NCI-H748 treated with DMSO at 0.1 percent for 48 hours (cell line): ENCODE measurements at places on chromosomes 2 and 18.

DNA sequence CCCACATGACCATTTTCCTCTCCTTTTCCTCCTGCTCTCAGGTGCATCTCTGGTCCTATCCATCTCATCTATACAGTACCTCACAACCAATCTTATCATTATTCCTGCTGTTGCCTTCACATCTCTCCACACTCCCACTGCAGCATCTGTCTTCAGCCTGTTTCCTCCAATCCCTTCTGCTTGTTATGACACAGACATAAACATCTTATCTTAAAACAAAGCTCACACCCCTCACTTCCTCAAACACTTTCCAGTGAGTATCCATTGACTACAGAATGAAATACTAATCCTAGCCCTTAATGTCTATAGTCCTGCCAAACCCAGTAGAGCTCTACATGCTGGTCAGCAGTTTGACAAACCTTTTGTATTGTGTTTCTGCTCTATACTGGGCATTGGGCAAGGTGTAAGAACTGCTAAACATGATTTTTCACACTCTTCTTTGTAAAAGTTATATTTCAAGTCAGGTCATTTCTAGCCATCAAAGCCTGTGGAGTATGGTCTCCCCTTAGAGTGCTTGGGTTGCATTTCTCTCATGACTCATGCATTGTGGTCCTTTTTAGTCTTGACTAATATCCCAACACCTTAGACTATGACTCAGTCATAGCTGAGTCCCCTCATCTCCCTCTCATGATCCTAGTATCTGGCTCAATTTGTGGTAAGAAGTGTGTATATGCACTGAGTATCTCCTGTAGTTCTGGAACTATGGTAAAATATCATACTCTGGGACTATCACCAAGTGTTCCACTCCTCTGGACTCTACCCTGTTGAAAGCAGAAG lies 187.0 kb downstream of the CYRIA start:
- DNase-seq: no peak

DNA sequence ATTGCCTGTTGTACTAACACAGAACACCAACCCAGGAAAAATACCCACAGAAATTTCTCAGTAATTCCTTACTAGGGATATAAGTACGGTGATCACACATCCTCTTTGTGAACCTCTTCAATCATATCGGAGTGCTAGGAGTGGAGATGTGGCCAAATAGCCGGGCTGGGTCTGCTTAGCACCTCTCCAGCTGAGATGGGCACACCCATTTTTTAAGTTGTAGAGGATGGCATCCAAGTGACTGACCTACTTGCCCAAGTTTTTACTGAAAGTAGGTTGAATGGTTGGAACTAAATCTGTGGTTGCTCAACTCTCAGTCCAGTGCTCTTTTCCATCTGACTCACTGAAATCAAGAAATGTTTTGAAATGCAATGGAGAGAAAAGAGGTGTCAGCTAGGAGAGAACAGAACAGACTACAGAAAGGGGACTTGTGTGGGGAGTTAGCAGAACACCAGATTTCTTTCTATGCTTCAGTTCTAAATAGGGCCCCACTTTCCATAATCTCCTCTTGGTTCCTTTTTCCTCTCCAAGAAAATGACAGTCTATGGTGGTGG lies 68.7 kb upstream of the FSHR start:
- DNase-seq: no peak

DNA sequence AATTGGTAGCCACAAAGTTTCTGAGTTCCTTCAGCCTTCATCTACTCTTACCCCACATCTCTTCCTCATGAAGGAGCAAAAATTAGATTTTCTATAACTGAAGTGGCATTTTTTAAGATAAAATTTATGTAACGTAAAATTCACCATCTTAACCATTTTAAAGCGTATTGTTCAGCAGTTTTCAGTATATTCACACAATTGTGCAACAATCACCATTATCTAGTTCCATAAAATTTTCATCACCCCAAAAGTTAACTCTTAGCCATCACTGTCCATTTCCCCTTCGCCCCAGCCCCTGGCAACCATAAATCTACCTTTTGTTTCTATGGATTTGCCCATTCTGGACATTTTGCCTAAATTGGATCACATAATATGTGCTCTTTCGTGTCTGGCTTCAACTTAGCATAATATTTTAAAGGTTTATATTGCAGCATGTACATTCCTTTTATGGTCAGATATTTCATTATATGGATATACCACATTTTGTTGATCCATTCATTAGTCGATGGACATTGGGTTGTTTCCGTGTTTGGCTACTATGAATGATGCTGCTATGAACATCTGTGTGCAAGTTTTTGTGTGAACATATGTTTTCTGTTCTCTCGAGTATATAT lies 44.6 kb downstream of the ATIC start:
- no peak for DNase-seq

DNA sequence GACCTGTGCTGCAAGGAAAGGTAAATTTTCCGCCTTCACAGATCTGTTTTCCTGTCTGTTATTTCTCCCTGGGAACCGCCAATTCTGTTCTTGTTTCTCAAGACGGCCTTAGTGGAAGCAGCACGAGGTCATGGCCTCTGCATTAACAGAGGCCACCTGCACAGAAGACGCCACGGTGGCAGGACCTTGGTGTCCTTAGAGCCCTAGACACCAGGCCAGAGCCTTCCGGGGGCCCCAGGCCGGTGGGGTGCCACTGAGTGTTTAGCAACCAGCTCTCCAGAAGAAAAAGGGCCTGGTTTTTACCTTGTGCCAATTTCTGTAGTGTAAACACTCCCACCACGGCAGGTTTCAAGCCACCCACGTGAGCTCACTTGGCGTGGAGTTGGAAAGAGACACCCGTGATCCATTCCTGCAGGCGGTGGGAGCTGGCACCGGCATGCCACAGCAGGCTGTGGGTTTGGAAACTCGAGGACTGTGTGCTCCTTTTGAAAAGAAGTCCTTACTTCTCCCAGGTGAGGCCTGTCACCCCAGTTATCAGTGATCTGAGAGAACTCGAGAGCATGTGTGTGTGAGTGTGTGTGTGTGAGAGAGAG lies 103.9 kb upstream of the HDAC4 start:
- no peak for DNase-seq

- DNase-seq: no peak
Measured at GRCh38 chr2:107174171-107174570, 288.2 kb upstream of the ST6GAL2 start.

GRCh38 chr2:202169131-202169530 lies 69.3 kb downstream of the SUMO1 start:
- DNase-seq: no peak

GRCh38 chr2:72236445-72237067 lies 88.9 kb upstream of the CYP26B1 start:
- no peak for DNase-seq

DNA sequence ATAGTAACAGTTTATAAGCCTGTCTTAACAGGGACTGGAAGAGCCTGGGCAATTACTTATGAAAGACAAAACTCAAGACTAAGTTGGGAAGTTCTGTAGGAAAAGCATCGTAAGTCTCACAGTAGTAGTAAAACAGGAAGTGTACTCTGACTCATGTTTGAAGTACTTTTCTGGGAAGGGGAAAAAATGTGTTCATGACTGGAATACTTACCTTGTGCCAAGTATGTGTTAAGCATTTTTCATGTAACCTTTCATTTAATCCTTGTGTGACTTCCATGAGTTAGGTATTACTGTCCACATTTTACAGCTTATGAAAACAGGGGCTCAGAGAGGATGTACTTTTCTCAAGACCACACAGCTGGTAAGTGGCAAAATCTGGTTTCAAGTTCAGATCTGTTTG lies 13.7 kb upstream of the SKOR2 start:
- no peak for DNase-seq

DNA sequence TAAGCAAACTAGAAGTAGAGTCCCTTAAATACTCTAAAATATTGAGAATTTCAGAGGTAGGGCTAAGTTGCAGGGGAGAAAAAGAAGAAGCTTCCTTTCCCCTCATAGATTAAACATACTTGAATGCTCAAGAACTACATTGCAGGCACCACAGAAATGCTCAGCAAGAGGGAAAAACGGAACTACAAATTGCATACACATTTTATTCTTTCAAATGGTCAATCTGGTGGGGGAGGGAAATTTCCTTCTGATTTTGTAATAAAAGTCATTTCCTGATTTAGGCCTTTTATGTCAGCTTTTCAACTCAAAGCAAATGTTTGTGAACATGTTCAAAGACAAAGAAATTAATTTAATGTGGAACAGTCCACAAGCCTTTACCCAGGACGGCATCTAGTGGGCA lies 33.0 kb downstream of the FARSB start:
- DNase-seq: no peak

DNA sequence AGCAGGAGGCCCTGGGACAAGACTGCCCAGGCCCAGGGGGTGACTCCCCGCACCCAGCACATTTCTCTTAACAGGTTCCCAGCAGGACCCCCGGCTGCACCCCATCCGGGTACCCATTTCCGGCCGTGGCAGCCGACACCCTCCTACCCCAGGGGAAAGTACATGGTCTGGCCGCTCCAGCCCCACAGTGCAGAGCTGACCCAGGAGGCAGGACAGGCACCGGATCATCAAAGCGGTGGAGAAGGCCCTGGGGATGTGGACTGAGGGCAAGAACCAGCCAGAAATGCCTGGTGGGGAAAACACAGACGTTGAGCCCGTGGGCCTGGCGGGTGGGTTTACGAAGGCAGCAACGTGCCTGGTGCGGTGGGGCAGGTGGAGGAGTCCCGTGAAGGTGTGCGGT lies 79.5 kb upstream of the GPC1 start:
- no peak for DNase-seq

DNA sequence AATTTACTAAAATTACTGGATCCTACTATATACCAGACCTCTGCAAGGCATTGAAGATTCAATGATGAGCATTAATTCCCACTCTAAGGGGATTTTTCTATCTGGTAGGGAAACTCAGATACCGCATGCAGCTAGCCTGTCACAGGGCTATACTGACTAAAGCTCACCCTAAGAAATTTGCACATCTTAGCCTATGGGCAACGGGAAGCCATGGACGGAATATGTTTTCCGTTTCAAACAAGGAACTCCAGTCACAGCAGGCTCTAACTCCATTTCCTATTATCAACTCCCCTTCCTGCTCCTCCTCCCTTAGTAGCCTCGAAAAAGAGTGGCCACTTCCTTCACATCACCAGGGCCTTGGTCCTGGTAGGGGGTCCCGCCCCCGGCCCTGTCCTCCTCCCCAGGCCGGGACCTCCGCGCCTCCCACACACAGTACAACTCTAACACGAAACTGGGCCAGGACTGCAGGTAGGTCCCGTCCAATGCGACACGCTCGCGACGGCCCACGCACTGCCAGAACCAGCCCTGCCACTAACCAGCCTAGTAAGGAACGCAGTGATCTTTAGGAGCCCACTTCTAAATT lies 659 bp upstream of the COX5B start:
- DNase-seq: peak; percentile 5

DNA sequence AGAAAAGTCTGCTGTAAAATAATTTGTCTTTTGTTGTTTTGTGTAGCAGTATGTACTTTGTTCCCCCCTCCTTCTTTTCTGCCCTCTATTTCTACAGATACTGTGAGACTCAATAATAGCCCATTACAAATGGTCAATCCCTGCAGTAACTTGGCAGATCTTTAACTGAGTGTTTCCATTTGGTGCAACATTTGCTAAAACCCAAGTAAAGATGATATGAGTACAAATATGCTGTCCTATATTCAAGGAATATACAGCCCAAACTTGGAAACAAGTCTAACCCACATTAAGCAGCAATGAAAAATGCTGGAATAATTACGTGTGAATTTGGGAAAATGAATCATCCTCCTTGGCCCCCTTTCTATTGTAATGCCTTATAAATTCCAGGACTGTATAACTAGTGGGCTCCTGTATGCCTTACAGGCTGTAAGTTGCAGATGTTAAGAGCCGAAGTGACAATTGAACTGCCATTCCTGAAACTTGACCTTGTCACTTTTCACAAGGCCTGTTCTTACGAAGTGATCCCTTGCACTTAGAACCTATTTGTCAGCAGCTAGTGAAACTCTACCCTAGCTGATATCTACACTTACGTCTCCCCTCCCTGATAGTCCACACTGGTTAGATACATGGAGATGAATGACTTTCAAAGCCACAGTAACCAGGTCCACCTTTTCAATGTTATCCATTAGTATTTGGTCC lies 104.9 kb downstream of the IRS1 start:
- DNase-seq: no peak

GRCh38 chr18:62621546-62621945 lies 93.8 kb upstream of the PHLPP1 start:
- DNase-seq: no peak

- DNase-seq: no peak
Measured at GRCh38 chr2:222169346-222169745, 129.5 kb downstream of the PAX3 start.

GRCh38 chr2:222283634-222284033 lies 15.2 kb downstream of the PAX3 start:
- DNase-seq: no peak

GRCh38 chr2:144515696-144516410 lies 4.1 kb downstream of the ZEB2 start:
- no peak for DNase-seq

- no peak for DNase-seq
Measured at GRCh38 chr2:69456950-69457445, 19.8 kb upstream of the NFU1 start.

DNA sequence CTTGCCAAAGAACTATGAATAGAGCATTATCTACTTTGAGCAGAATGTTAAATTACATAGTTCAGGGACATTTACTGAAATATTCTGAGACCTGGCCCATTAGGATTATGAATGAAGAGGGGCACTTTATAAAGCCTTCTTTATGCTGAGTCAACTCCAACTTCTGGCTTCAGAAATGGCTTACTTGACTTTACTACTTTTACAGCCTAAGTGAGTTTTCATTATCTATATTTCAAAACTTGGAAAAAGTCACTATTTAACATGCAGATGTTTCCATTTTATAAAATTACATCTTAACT lies 37.7 kb downstream of the SESTD1 start:
- DNase-seq: no peak

DNA sequence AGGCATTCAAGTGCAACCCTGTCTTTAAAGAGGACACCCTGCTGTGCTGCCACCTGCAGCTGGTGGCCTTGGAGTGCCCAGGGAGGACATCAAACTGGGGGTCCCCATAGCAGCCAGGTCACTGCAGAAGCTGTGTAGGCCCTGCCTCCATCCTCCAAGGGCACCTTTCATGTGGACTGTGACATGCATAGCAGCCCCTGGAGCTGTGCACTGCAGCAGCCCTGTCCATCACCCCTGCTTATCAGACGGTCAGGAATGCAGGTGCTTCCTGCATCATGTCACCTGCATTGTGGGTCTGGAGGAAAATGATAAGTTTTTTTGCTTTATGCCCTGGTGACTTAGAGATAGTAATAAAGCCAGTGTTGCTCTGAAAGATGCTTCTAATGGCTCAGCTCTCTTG lies 155.7 kb downstream of the DYSF start:
- DNase-seq: no peak

GRCh38 chr18:62425465-62426190 lies 97.2 kb upstream of the ZCCHC2 start:
- DNase-seq: peak; percentile 82
